ENCODE measurements at places on chromosomes 12 and 14.

DNA sequence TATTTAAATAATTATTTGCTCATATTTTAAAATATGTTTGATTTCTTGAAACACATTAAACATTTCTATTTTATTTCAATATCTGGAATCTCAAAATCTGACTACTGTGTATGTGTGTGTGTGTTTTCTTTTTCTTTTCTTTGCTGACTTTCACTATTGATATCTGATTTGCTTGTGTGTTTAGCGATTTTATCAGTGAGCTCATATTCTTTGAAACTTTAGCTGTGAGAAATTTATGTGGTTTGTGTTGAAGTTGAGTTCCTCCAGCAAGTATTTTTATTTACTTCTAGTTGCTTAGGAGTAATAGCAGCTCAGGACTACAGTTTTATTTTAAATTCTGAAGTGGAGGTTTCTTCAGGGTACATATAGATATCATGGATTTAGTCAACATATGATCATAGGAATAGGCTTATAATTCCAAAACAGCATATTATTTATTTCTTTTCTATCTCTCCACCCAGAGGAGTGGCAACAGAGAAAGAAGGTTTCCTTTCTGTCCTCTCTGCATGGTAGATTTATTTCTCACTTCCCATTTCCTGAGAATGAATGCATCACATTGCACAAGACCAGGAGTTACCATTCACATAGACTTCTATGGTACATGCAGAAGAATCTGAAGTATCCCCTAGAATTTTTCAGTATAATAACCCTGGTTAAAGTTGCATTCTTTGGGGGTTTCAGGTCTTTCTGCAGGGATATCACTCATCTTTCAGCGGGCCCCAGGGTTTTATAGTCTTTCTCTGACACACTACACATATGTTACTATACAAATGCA lies 60.5 kb downstream of the PTPRQ start:
- no peak for DNase-seq

- DNase-seq, result no peak
Measured at GRCh38 chr12:120834489-120835303, 69.5 kb downstream of the SPPL3 start.

DNA sequence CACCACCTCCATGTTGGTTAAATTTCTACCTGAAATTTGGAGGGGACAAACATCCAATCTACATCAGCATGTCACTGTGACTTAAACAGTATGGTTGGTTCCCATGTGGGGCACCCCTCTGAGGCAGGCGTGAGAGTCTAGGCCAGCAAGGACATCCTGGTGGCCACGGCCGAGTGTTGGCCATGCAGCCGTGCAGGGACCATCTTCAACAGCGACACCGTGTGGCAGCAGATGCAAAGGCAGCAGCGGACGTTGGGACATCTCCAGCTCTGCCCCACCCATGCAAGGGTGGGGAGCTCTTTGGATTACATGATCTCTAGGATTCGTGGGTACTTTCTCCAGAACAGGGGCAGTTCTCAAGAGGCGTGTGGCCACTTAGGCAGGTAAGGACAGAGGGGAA lies 49.8 kb downstream of the NOC4L start:
- DNase-seq, result no peak

- no peak for DNase-seq
Measured at GRCh38 chr14:51070726-51071125, 24.2 kb downstream of the TRIM9 start.

- no peak for DNase-seq
Measured at GRCh38 chr12:116338064-116338846, 60.8 kb upstream of the MED13L start.

- no peak for DNase-seq
Measured at GRCh38 chr12:111201036-111201435, 167.9 kb downstream of the PHETA1 start.

DNA sequence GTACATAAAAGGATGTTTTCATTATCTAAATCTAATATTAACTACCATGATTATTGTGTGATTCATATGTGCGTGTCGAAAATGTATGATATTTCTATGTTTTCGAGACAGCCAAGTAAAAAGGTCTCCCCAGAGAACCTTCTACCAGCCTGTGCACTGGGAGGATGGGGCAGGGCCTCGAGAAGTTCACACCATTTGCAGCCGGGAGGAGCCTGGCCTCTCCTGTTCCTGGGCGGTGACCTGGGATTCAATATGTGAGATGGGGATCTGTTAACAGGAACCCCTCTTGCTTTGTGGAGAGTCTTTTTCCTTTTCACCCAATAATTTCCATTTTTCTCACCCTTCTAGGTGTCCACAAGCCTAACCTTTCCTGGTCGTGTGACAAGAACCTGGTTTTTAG lies 189.3 kb downstream of the IPO8 start:
- no peak for DNase-seq

- no peak for DNase-seq
Measured at GRCh38 chr14:21032326-21033132, 2.1 kb downstream of the RNASE13 start.

DNA sequence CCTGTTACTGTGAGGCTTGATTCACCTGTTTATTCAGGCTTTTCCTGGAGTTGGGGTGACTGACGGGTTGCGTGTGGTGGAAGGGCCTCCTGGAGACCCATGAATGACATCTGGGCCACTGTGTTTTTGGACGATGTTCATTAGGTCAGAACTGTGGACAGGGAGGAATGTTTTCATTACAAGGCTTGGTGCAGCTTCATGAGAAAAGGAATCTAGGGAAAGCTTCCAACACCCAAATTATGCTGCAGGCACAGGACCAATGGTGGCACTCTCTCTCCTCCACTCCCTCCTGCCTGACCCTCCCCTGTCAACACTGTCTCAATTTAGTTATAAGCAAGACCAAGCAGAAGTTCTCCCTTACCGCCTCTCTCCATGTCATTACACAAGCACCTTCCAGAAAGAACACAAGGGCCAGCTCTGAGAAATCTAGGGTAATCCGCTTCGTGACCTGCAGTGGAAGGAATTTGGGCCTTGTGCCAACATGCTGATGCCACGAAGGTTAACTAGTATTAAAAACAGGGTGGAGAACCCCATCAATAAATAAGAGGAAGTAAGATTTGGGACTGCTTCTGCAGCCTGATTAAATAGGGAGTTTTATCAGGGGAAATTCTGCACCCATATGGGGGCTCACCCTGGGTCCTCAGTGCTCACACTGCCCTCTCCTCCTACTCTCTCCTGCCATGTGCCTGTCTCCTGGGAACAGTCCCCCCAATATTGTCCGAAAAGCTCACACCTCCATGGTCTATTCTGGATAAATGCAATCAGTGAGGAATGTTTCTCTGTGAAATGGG lies 200.3 kb downstream of the KTN1 start:
- DNase-seq, result no peak

GRCh38 chr12:3713483-3713882 lies 39.4 kb downstream of the CRACR2A start:
- no peak for DNase-seq

GRCh38 chr14:58699681-58700205 lies 62.0 kb downstream of the DACT1 start:
- no peak for DNase-seq

DNA sequence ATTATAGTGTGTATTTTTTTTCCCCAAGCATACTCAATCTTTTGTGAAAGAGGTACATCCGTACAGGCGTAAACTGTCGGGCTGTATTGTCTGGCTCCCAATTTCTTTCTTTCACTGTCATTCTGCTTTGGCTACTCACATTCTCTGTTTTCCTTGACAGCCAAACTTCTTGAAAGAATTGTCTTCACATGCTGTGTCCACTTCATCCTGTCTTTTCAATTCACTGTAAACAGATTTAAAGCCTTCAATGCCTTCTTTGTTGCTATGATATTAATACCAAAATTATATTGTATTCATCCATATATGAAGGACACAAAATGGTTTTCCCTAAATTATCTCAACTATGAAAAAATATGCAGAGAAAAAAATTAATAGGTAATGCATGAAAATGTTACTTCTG lies 6.0 kb upstream of the ATP23 start:
- no peak for DNase-seq

DNA sequence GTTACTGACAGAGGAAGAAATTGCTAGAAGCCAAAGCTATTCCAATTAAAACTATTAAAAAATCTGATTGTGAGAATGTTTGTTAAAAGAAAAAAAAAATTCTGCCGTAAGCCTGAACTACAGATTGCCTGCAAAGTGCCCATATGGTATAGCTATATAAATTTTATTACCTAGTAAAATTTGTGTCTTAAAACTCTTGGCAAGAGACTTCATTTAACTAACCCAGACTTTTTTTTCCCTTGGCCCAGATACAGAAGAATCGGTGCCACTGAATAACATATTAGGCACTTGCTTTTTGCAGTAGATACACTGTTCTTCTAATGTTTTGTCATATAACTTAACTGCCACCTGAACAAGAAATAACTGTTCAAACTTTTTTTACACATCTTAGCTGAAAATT lies 125.5 kb downstream of the RPS29 start:
- DNase-seq, result no peak

DNA sequence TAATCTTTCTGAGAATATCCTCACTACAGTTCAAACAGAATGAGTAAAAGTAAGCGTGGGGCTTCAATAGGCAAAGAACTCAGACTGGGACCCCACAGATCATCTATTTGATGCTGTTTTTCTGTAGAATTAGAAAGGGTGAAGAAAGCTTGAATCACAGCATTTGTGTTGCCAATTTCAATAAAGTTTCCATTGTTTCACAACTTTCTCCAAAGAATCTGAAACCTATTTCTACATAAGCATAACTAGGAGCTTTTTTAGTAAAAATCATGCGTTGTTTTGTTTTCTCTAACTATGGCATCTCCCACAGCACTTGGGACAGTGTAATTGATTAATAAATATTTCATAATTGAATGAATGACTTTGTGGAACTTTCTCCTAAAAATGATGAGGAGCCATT lies 16.7 kb upstream of the NEDD1 start:
- DNase-seq, result no peak

DNA sequence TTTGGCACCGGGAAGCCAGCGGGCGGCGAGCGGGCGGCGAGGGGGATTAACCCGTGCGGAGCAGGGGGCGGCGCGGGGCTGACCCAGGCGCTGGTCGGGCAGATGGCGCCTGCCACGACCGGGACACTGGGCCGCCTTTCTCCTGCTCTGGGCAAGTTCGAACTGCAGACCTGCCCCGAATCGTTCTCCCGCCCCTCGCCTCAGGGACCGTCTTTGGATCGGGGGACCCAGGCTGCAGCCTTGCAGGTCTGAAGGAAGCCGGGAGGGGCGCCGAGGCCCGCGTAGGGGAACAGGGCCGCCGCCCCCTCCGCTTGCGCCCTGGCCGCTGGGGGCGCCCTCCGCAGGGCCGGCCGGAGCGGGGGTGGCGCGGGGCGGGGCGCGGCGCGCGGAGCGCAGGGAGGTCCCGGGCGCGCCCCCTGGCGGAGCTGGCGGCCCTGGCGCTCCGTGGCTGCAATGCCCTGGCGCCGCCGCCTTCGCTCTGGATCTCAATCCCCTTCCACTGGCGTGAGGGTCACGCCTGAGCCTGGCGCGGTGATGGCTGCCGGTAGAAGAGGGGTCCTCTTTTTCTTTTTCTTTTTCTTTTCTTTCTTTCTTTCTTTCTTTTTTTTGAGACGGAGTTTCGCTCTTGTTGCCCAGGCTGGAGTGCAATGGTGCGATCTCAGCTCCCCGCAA lies 449 bp upstream of the LTBP2 start:
- DNase-seq, result no peak

GRCh38 chr12:106736051-106736957 lies 38.2 kb upstream of the RIC8B start:
- DNase-seq, result no peak

Data from non-pigmented ciliary epithelial cell (primary cell).